Left ventricle myocardium superior (tissue), 1 donor: ENCODE measurements at places on chromosomes 4 and X. TPM values are rescaled to one million over a fixed set of nuclear protein-coding genes. Genes with fewer than 3 reads are reported as not detected.

- DNase-seq = no peak
These were observed 92.5 kb downstream of the FAM13A start for GRCh38 chr4:88964450-88964849.

- no peak for DNase-seq
These were observed 548 bp downstream of the TLR1 start for GRCh38 chr4:38803833-38804653.

Gene UGT2B11
- total RNA-seq = not detected

Gene NSG1
- total RNA-seq = 12.2 TPM
